ENCODE measurements at places on chromosomes 13 and 19. TPM values are rescaled to one million over a fixed set of nuclear protein-coding genes. Genes with fewer than 3 reads are reported as not detected.

DNA sequence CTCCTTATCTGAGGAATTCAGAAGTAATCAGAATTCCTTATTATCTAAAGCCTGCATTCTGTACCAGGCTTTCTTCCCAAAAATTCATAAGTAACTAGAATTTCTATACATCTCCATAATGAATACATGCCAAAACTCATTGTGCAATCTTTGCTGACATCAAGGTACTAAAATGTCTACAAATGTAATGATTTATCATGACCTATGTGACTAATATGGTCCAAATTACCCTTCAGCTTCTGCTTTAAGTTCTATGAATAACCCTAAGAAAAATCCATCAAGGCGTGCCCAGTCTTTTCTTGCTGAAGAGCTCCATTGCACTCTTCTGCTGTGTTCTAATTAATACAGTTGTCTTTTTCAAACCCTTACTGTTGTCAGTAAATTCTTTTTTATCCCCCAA lies 58.5 kb upstream of the SLITRK1 start:
- DNase-seq, result peak; percentile 71

DNAAF3 gene
- 0.66 TPM for total RNA-seq

DNA sequence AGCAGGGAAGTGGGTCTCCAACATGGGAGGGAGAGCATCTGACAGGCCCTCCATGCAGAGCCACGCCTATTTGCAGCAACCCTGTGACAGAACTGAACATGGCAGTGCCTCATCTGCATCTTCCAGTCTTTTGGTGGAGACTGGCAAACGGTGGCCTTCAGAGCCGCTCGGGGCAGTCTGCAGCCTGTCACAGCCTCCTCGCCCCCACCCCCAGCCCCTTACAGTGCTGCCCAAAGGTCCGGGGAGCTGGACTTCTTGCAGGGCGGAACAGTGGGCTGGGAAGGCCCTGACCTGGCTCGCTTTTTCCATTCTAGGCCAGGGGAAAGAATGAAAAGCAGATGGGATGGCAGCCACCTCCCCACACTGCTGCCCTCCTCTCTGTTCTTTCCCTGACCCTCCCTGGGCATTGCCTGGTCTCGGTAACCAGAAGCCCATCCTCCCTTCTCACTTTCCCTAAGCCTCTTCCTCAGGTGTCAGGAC lies 2.7 kb downstream of the CALM3 start:
- DNase-seq, result no peak

DNA sequence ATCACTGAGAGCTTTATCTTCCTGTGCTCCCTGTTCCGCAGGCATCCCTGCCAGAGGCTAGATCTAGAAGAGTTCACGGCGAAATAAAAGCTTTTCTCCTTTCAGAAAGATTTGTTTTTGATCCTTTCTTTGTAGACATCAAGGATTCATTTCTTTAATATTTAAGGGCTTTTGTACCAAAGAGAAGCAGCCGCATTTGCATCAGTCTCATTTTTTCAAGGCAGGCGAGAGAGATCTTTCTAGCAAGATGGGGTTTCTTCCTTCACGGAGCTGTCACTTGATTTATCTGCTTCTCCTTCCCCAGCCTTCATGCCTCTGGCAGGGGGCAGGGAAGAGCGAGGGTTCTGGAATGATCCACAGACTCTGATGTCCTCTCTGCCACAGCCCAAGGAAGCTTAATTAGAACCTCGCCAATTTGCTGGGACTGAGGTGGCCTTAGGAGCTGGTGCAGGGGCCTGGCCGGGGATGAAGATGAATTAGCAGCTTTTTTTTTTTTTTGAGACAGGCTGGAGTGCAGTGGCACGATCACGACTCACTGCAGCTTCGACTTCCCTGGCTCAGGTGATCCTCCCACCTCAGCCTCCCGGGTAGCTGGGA lies 40.0 kb downstream of the PIN1 start:
- no peak for DNase-seq

GRCh38 chr13:45063261-45063860 lies 56.9 kb upstream of the GTF2F2 start:
- peak; percentile 60 for DNase-seq

DNA sequence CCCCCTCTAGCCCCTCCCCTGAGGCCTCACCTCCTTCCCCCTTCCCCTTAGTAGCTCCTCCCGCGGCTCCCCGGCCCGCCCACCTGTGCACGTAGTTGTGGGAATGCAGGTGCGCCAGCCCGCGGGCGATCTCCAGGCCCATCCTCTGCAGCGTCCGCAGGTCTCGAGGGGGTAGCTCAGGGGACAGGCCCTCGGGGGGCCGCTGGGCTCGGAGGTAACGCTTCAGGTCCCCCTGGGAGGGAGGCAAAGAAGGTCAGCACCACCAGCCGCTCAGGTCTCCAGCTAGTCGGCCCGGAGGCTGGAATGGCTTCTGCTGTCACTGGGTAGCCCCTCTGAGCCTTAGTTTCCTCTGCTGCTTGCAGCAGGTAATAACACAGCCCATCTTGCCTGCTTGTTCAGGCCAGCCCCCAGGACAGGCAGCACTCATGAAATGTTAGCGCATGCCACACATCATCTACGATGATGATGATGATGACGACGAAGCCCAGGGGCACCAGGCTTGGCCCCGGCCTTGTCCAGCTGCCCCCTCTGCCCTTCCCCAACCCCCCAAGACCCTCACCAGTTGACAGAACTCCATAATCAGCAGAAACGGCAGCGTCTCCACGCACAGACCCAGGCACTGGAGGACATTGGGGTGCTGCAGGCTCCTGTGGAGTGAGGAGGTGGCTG lies 9.2 kb downstream of the LMTK3 start:
- DNase-seq, result no peak

GRCh38 chr19:1655131-1655981 lies 2.9 kb upstream of the TCF3 start:
- DNase-seq, result no peak

DNA sequence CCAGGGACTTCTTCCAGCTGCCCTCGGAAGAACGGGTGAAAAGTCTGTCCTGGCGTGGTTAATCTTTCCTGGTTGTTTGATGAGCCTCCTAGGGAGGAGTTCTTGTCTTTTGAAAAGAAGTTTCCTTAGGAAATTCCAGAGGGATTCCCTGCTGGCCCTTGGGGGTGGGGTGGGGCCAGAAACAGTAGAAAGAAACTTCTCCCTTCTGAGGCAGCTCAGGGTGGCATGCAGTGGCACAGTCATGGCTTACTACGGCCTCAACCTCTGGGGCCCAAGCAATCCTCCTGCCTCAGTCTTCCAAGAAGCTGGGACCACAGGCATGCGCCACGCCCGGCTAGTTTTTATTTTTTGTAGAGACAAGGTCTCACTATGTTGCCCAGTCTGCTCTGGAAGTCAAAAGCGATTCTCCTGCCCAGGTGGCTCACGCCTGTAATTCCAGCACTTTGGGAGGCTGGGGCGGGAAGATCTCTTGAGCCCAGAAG lies 1.5 kb downstream of the ZNF101 start:
- no peak for DNase-seq
